Hepatic stellate cell (primary cell): ENCODE measurements at places on chromosomes 11 and 22.
A peak's percentile ranks its signal among the peaks of the same experiment; 100 is the strongest.

DNA sequence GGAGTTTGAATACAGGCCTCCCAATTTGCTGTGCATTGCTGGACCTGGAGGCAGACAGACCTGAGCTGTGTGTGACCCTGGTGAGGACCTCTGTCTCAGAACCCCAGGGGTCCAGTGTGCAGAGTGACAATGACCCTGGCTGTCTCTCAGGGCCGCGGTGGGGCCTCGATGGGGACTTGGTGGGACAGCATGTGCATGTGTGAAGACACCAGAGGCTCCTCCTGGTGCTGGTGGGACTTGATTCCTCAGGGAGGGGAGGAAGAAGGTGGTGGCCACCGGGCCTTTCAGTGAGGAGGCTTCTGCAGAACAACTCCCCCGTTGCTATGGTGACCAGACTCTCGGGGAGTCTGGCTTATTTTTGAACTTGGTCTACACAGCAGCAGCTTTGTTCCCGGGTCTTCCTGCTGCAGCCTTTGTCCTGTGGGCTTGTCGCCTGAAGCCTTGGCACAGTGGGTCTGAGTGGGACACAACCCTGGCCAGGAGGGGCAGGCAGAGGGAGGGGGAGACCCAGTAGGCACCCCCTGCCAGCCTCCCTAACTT, 35.3 kb downstream of the MCM5 start:
- no peak for DNase-seq

DNA sequence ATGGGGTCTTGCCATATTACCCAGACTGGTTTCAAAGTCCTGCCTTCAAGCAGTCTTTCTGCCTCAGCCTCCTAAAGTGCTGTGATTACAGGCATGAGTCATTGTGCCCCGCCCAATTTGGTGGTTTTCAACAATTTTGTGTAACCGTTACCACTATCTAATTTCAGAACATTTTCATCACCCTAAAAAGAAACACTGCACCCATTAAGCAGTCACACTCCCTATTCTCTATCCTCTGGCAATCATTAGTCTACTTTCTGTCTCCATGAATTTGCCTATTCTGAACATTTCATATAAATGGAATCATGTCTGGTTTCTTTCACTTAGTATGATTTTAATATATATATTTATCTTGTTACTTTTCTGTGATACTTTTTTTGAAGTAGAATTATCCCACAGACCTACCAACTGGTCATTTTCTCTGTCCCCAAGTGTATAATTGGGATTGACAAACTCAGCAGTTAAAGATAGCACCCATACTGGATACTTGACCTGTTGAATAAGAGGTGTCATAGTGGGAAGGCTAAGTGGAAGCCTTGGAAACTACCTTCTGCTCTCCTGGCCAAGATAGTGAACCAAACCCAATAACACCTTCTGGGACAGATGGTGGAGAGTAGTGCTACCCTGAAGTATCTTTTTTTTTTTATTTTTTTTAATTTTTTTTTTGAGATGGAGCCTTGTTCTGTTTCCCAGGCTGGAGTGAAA, 64.8 kb downstream of the STIM1 start:
- DNase-seq = no peak

DNA sequence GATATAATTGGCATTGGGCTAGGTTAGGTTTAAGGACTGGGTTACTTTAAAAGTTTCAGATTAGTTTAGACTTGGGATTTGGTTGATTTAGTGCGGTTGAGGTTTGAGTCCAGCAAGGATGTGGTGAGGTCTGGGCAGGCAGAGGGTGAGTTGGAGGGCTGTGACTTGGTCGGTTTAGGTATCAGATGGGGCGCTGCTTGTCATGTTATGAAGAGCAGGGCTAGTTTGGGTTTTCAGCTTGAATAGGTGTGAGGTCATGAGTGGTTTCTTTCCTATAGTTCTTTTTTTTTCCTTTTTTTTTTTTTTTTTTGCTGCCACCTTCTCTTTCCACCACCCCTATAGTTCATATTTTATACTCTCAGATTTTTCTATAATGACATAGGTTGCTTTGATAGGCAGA, 4.8 kb downstream of the CLCF1 start:
- DNase-seq = no peak

GRCh38 chr11:72363112-72363511, 71.2 kb downstream of the CLPB start:
- no peak for DNase-seq

DNA sequence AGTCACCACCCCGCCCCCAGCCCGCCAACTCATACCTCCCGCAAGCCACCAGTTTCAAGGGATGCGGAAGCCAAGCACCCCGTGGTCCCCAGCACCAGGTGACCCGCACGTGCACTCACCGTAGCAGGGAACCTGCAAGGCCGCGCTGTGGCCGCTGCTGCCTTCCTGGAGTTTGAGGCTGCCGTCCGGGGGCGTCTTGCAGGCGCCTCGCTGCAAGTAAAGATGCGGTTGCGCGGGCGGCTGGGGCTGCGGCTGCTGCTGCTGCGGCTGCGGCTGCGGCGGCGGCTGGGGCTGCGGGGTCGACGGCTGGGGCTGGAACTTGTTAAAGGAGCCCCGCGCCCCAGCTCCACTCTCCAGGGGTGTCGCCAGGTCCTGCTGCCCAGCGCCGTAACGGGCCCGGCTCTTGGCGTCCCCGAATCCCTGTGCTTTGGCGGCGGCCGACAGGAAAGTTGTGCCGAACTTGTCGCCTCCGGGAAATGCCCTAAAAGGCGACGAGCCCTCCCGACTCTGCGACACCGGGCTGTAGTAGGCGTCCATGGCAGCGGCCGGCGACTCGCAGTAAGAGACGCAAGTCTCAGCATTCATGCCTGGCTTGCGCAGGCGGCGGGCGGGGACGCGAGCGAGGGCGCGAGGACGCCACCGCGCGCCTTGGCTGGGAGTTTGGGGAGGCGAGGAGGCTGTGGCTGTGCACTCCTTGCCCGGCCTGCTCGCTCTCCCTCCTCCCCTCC, at the start of gene ALX4:
ALX4 (minus strand) TSS at position 662 of the 728 bp plus-strand sequence; CDS start at position 585, 77 bp downstream.
- peak; percentile 50 for DNase-seq

DNA sequence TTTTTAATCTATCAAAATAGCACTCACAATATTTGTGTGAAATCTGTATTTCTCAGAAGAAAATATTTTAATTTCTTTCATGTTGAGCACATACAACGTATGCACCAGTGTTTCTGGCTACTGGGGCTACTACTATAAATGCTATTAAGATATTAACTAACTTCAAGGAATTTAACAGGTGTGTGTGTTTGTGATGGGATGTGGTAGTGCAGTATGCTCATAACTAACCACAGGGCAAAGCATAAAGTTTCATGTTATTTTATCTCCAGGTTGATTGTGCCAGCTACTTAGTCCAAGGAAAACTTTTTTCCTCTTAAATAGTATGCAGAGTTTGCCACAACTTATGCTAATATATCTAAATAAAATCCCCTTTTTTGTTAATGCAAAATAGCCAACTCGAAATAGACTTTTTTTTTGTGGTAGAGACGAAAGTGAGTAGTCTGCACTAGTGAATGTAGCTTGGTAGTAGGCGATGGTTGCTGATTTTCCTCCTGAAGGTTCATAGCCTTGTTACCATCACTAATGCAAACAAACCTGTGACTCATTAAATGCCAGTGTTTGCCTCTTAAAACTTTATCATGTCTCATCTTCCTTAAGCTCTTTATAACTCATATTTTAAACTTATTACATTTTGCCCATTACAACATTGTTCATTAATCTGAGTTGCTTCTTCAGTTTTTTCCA, 565.5 kb upstream of the ANO3 start:
- no peak for DNase-seq

DNA sequence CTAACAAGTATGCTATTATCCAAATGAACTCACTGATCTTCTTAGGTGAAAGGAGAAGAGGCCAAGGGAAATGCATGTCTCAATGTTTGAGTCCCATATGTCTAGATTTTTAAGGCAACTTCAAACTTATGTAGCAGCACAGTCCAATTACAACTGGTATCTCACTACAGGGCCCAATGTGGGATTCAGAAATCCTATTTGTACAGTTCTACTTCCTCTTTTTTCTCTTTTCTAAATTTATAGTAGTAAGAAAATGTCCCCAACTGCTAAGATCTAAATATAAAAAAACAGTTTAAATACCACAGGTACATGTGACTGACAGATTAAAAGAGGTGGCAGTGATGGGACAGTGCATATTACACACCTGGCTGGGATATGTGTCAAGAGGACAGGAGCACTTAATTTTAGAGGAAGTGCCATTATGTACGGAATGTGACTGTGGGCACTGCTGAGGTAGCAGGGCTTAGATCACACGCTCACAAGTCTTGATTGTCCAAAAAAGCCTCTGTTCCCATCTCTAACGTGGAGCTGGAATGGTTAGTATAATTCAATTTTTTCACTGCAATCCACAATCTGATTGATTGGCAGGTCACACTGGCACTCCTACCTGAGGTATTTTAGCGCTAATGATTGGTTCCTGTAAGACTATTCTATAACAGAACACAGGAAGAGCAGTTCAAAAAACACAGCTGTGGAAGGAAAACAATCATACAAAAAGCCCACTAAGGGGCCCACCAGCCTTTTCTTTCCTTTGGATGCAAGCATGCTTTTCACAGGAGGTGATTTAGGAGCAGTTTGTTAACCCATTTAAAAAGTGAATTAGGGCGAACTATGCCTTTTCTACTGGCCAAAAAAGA, 34.6 kb downstream of the APOL5 start:
- DNase-seq = no peak

- DNase-seq = no peak
Observed at GRCh38 chr11:114705280-114706024, 27.1 kb downstream of the NXPE2 start.

- no peak for DNase-seq
Observed at GRCh38 chr11:5767056-5767455, 13.0 kb downstream of the OR52N4 start.

DNA sequence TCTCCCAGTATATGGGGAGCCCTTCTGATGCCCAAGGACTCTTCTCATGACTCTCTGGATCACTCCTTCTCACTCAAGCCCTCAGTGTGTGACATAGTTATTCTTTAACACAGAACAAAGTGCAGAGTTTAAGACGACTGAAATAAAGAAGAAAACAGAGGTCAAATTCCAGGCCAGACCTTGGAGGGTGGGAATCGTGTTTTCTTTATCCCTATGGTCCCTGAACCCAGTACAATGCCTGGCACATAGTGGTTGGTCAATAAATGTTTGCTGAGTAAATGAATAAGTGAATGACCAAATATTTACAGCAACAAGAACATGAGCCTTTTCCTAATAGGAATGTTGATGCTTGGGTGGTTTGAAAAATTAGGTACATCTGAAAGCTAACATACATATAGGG, 28.8 kb downstream of the VSTM5 start:
- no peak for DNase-seq

- DNase-seq = peak; percentile 40
Observed at GRCh38 chr11:83836883-83837654, 550.9 kb upstream of the CCDC90B start.

DNA sequence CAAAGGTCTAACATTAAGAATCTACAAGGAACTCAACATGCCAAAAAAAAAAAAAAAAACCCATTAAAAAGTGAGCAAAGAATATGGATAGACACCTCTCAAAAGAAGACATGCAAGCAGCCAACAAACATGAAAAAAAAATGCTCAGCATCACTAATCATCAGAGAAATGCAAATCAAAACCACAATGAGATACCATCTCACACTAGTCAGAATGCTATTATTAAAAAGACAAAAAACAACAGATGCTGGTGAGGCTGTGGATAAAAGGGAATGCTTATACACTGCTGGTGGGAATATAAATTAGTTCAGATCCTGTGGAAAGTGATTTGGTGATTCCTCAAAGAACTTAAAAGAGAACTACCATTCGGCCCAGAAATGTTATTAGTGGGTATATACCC, 257.7 kb upstream of the PLET1 start:
- DNase-seq = no peak

DNA sequence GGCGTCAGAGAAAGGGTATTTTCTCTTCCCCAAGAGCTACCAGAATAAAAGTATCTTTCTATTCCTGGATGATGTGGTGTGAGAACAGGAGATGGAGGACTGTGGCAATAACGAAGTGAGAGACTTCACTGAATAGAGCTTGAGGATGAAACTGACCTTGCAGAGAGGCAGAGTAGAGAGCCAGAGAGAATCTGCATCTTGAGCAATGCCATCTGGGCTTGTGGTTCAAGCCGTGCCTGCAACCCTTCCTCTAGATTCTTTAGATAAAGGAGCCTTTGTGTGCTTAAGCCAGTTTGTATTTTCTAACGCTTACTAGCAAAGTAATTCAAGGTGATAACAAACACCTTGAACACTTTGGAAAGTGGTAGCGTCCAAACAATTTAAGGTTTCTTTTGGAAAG, 2.2 kb downstream of the ME3 start:
- DNase-seq = peak; percentile 29

- no peak for DNase-seq
Observed at GRCh38 chr11:65858681-65859087, 704 bp upstream of the CFL1 start.

- DNase-seq = no peak
Observed at GRCh38 chr11:14973621-14974514, 1.7 kb upstream of the CALCA start.
